ENCODE measurements at places on chromosomes 16 and 17.
A peak's percentile ranks its signal among the peaks of the same experiment; 100 is the strongest.

DNA sequence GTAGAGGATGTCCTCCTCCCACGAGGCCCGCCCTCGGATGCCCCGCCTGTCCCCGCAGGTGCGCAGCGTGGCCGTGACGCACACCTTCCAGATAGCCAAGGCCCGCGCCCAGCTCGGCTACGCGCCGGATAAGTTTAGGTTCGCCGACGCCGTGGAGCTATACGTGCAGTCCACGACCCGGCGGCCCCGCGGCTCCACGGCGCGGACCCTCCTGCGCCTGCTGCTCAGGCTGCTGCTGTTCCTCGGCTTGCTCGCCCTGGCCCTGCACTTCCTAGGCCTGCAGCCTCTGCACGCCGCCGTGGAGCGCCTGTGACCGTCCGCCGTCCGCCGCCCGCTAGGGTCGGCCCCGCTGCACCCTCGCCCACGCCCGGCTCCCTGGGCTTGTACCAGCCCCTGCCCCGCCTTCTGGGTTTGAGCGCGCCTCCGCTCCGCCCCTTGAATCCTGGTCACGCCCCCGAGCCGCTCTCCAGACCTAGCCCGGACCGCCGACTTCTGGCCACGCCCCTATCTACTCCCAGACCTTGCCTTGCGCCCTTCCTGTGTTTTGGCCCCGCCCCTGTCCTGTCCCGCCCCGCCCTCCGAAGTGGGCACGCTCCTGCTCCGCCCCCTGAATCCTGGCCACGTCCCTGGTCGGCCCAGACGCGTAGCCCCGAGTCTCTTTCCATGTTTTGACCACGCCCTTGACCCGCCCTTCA lies 15.8 kb upstream of the EEF2K start:
- peak; percentile 89 for DNase-seq

DNA sequence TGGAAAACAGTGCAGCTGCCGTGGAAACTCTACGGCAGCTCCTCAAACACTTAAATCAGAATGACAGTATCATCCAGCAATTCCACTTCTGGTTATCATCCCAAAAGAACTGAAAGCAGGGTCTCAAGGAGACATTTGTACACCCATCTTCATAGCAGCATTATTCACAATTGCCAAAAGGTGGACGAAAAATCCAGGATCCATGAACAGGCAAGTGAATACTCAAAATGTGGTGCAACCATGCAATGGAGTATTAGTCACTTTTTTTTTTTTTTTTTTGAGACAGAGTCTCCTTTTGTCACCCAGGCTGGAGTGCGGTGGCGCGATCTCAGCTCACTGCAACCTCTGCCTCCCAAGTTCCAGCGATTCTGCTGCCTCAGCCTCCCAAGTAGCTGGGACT lies 10.6 kb upstream of the AATK start:
- no peak for DNase-seq

DNA sequence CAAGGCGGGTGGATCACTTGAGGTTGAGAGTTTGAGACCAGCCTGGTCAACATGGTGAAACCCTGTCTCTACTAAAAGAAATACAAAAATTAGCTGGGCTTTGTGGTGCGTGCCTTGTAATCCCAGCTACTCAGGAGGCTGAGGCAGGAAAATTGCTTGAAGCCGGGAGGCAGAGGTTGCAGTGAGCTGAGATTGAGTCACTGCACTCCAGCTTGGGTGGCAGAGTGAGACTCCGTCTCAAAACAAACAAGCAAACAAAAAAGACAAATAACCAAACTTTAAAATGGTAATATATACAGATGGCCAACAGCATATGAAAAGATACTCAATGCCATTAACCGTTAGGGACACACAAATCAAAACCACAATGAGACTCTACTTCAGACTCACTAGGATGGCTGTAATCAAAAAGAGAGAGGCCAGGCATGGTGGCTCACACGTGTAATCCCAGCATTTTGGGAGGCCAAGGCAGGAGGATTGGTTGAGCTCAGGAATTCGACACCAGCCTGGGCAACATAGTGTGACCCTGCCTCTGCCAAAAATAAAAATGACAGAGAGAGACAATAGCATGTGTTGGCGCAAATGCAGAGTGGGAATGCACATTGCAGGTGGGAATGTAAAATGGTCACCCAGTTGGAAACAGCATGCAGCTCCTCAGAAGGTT lies 21.3 kb downstream of the SULT1A2 start:
- DNase-seq, result no peak

- DNase-seq, result no peak
Measured at GRCh38 chr17:14061666-14062560, 7.4 kb upstream of the COX10 start.

GRCh38 chr17:43400943-43401717 lies 2.3 kb downstream of the ARL4D start:
- no peak for DNase-seq

- DNase-seq, result no peak
Measured at GRCh38 chr17:17768424-17769088, 68.2 kb downstream of the SREBF1 start.

- DNase-seq, result no peak
Measured at GRCh38 chr16:88978608-88979346, 1.8 kb upstream of the CBFA2T3 start.

DNA sequence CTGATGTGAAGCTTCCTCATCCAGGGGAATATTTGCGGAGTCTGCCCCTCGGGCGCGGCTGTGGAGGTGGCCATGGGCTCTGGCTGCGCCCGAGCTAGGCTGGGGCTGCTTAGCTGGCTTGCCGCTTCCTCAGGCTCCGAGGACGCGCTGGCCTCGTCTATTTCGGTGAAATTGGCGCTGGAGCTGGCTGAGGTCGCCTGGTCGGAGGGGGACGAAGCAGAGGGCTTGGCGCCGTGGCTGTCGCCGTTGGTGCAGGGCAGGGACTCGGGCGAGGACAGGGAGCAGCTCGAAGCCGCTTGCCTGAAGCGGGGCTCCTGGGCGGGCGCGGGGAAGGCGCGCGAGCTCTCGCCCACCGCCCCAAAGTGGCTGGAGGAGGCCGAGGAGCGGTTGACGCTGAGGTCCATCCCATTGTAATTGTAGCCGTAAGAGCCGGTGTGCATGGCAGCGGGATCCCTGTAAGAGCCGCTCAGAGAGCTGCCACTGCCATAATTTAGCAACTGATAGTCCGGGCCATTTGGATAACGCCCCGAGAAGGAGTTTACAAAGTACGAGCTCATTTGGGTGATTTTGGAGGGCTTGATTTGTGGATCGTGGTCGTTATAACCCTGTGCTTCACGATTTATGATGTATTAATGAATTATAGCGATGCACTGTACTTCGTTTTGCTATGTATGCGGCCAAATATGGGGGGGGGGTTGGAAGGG lies at the start of gene HOXB5:
TSS of gene HOXB5 (minus strand) at position 654 of the 704 bp plus-strand sequence. CDS start at position 557, 97 bp downstream.
- no peak for DNase-seq
